ENCODE measurements at places on chromosomes 4 and X.
A peak's percentile ranks its signal among the peaks of the same experiment; 100 is the strongest.

DNA sequence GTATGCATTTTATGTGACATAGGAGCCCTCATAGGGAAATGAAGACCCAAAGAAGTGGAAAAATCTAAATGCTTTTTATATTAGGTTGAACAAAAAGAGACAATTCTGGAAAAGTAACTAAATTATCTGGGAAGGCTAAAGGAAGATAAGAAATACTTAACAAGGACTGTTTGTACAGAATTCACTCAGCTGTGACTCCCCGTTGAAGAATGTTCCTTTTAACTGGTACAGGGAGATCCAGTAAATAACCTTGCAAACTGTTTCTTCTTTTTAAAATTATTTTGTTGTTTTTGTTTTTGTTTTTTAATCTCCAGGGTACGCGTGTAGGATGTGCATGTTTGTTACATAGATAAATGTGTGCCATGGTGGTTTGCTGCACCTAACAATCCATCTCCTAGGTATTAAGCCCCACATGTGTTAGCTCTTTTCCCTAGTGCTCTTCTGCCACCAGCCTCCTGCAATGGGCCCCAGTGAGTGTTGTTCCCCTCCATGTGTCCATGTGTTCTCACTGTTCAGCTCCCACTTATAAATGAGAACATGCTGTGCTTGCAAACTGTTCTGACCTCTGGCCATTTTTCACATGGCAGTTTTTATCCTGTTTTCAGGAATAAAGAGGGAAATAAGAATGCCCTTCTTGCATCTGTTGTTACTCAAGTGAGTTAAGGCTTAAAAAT, 81.7 kb downstream of the PWWP3B start:
- no peak for DNase-seq

DNA sequence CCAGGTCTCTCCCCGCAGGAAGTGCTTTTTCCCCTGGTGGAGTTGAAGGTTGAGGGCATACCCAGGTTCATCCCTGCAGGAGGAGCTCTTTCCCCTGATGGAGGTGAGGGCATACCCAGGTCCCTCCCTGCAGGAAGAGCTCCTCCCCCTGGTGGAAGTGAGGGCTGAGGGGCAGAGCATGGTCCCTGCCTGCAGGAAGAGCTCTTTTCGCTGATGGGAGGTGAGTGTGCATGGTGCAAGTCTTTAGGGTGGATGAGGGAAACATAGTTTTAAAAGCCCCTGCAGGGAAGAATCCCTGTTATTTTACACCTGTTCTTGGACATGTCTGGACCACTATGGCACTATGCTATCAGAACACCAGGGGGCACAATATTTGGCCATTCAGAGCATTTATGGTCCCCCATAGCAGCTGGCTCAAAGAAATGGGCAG, 43.7 kb upstream of the PUDP start:
- DNase-seq, result no peak

DNA sequence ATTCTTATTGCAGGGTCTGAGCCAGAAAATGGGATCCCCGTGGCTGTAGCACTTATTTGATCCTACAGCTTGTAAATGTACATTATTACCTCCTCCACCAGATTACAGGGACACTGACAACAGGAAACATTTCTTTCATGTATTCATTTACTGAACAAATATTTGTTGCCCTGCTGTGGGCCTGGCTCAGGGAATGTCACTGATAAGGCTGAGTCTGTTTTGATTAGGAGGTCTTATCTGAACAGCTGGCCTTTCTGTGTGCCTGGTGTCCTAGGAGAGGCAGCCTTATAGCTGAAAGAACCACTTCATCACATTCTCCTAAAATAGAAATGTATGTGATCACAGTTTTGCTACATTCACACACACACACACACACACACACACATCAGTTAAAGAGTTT, 45.5 kb upstream of the PROM1 start:
- DNase-seq, result no peak

- peak; percentile 25 for DNase-seq
Measured at GRCh38 chr4:185640811-185641675, 105.7 kb upstream of the PDLIM3 start.

DNA sequence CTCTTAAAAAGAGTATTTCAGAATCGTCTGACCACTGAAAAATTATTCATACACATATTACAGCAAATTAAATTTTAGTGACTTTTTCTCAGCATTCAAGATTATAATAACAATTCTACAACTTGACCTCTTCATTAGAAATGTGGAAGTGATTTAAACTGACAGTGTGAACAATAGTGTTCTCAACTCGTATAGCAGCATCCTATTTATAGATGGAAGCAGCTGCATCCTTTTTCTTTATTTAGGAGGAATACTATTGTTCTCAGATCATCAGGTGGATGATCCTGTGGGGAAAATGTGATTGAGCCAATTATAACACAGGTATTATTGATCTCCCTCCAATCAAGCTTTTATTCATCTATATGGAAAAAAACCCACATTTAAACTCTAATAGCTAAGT, 56.7 kb downstream of the RAPGEF2 start:
- no peak for DNase-seq

DNA sequence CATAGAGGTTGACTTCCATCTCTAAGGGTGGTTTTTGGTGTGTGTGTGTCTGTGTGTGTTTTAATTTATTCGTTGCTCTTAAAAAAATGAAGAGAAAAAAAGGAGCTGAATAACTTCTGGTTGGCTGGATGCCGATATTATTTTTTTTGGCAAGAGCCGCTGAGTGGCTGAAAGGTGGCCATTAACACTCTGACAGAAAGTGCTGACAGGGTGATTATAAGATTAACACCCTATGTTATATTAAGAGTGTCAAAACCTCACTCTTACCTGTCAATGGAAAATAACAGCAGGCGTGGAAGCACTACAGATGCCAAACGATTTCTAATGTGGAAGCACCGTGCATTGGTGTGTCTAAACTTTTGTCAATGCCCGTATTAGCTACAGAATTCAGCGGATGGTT, 622.5 kb downstream of the ANKRD50 start:
- DNase-seq, result no peak

DNA sequence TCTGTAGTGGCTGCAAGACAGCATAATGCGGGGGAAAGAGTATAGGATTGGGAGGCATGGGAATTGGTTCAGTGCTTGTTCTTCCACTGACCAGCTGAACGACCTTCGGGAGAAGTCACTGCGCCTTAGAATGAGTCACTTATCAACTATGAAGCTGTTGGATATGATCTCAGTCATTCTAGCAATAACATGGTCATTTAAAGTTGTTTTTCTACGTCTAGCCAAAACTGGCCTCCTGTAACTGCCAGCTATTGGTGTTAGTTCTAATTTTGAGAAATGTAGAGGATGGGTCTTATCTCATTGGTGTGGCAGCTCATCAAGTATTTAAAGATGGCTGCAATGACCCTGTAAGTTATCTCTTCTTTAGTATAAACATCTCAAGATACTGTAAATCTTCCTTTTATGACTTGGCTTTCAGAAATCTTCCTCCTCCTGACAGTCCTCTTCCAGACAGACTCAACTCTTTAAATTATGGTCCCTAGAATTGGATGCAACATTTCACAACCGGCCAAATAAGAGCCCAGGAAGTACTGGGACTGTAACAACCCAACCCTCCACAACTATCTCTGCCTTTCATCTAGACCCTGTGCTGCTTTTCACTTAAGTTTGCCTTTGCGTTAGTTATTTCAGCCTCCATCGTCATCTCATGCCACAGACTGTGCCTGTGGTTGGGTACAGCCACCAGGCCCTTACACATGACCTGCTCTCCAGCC, 243.3 kb downstream of the CBR4 start:
- DNase-seq, result no peak

- no peak for DNase-seq
Measured at GRCh38 chrX:8879750-8880149, 78.6 kb upstream of the FAM9A start.

- DNase-seq, result no peak
Measured at GRCh38 chr4:141004823-141005222, 128.4 kb downstream of the RNF150 start.

DNA sequence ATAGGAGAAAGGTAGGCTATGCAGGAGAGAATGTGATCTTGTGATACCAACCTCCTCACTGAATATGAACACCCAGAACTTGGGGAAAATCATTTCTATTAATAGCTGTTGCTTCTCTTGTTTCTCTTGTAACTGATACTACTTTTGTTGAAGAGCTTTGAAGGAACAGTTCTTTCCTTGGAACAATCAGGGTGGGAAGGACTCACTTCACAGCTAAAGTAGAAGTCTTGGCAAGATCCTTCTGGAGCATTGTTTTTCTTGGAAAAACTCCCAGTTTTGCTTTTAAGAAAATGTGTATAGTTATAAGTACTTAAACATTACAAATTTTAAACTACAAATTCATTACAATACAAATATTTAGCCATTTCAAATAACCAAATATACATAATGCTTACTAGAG, 19.1 kb upstream of the XK start:
- DNase-seq, result no peak

DNA sequence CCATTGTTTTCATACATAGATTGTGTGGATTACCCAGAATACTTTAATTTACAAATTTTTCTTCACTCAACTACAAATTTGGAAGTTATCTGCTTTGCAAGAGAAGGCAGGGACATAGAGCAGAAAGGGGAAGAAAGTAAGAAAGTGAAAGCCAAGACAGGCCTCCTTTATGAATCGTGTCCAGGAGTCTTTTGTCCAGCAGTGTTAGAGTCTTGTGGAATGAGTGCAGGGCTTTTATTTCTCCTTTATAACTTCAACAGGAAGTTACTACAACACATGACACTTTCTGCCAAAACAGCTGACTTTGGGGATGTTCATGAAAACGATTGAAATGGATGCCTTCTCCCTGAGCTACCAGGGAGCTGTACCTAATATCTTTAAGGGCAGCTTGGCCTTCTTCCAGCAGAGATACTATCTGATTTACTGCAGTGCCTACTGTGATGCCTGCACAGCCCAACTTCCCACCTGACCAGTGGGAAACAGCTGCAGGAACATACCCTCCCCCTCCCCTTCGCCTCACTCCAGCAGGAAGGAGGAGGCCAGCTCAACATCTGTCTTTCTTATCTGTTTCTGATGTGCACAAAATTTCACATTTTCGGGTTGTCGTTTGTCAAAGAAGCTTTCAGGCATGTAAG, 557.7 kb upstream of the SLIT2 start:
- DNase-seq, result no peak

- no peak for DNase-seq
Measured at GRCh38 chr4:137949746-137950145, 292.4 kb downstream of the SLC7A11 start.

GRCh38 chr4:85762529-85762871, 287.6 kb downstream of the ARHGAP24 start:
- no peak for DNase-seq

DNA sequence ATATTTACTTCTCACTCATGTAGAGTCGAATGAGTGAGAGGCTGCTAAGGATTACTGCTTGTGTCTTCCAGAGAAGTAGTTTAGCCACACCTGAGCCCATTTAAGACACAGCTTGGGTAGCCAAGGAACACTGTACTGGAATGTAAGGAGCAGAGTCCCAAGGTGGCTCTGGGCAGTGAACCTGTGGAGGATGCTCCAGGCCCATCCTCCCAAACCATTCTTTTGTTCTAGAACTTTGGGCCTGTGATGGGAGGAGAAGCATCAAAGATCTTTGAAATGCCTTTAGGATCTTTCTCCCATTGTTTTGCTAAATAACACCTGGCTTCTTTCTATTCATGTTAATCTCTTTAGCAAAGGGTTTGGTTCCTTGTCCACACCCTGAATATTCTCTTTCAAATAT, 162.2 kb downstream of the KLHL4 start:
- no peak for DNase-seq

- DNase-seq, result no peak
Measured at GRCh38 chr4:160514126-160514525, 1411.2 kb downstream of the RAPGEF2 start.

GRCh38 chrX:13298836-13299235, 21.0 kb downstream of the ATXN3L start:
- DNase-seq, result no peak

GRCh38 chr4:101515099-101515498, 167.8 kb upstream of the PPP3CA start:
- no peak for DNase-seq

- no peak for DNase-seq
Measured at GRCh38 chrX:16855363-16856075, 14.6 kb downstream of the RBBP7 start.

DNA sequence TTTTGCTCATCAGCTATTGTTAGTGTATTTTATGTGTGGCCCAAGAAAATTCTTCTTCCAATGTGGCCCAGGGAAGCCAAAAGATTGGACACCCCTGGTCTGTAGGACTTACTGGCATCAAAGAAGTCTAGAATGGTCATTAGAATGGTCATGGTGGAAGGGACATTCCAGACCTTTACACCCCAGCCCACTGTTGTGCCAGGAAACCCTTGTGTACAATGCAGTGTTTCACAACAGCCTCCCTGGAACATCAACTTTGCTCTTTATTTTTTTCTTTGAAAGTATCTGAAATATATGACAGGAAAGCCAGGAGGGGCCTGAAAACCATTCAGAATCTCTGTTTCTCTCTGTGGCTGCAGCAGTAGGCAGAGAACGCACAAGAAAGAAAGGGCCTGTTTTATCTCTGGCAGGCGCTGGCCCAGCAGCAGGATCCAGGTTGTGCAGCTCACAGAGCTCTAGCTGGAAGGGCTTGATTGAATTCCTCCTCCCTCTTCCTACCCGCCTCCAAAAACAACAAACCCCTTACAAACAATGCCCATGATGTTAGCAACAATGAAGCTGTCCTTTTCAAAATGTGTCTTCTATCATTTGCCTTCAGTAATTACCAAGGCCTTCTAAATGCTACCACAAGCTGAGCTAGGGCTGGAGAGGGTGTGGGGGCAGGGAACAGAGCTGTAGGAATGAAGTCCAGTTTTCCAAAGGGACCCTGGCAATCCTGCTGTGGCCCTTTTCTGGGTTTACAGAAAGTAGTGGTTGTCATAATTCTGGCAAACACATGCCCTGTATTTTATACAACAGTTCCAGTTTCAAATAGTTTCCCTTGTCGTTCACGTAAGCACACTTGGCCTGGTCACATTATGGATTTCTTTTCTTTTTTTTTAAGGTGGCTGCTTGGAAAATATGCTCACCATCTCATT, 32.3 kb upstream of the TFDP3 start:
- DNase-seq, result no peak

GRCh38 chr4:159483782-159484741, 381.2 kb downstream of the RAPGEF2 start:
- DNase-seq, result no peak

DNA sequence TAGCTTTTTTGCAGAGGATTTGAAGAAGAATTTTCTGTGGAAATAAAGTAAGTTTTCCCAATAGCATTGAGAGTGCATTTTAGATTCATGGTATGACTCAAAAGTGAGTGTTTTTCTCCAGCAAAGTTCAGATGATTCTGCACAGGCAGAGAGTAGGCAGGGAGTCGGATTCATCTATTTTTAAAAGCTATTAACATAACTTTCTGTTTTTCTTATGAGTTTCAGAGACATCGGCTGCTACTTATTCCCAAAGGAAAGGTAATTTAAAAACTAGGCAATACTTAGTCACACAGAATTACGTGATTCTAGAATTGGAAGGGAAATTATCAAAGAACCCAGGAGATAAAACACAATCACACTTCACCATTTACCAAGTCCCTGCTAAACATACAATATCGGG, 4.4 kb downstream of the CCDC110 start:
- DNase-seq, result no peak

- DNase-seq, result no peak
Measured at GRCh38 chr4:181254771-181255170, 988.4 kb upstream of the TENM3 start.

GRCh38 chr4:133969202-133969848, 232.3 kb downstream of the PABPC4L start:
- DNase-seq, result peak; percentile 0
